Natural killer cell (primary cell): ENCODE measurements at places on chromosomes 7 and 10. TPM values are rescaled to one million over a fixed set of nuclear protein-coding genes. Genes with fewer than 3 reads are reported as not detected.

The PDCD11 gene
- 30.9 TPM for total RNA-seq

GRCh38 chr7:34309116-34309515, 348.9 kb upstream of the NPSR1 start:
- no peak for DNase-seq

The ADAM8 gene
- total RNA-seq = 357 TPM

- DNase-seq = no peak
These were observed 555.0 kb downstream of the PTPRN2 start for GRCh38 chr7:158032561-158033115.

The AKR1B15 gene
- total RNA-seq = not detected

DNA sequence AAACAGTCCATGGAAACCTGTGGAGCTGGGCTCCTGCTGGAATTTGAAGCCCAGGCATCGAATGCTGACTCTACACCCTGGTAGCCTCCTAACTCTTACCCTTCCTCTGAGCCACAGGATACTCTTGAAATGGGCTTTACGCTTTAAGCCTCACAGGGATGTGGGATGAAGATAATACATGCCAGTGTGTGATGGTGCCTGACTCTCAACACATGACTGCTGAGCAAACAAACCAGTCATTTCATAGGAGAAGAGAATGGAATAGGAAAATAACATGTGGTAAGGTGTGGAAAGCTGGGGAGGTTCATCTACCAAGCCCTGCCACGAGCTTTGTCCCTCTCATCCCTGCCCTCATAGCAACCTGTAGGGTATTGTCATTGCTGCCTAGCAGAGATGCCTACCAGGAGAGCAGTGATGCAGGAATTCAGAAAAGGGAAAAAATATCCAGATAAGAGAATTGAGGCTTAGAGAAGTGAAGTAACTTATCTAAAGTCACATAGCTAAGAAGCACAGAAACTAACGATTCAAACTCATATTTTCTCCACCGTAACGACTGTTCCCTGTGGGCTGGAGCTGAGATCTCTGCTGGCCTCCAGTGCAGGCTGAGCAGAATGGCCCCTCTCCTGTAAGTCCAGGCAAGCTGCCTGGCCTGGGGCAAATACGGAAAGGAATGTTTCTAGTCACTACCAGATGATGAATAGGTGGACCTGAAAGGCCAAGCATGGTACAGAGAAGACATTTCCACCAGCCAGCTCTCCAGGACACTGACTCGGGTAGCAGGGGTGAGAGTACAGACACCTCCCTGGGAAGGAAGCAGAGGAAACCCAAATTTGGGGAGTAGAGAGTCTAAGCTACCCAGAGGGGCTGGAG, 90.2 kb upstream of the DUSP5 start:
- DNase-seq = no peak

GRCh38 chr7:25735674-25736242, 416.2 kb upstream of the NFE2L3 start:
- no peak for DNase-seq
